GM18507 (cell line): ENCODE measurements at places on chromosomes 13 and 19.

- no peak for DNase-seq
Observed at GRCh38 chr13:30133554-30133912, 173.8 kb downstream of the KATNAL1 start.

GRCh38 chr19:45311621-45312020 lies 11.1 kb downstream of the CKM start:
- DNase-seq = no peak

DNA sequence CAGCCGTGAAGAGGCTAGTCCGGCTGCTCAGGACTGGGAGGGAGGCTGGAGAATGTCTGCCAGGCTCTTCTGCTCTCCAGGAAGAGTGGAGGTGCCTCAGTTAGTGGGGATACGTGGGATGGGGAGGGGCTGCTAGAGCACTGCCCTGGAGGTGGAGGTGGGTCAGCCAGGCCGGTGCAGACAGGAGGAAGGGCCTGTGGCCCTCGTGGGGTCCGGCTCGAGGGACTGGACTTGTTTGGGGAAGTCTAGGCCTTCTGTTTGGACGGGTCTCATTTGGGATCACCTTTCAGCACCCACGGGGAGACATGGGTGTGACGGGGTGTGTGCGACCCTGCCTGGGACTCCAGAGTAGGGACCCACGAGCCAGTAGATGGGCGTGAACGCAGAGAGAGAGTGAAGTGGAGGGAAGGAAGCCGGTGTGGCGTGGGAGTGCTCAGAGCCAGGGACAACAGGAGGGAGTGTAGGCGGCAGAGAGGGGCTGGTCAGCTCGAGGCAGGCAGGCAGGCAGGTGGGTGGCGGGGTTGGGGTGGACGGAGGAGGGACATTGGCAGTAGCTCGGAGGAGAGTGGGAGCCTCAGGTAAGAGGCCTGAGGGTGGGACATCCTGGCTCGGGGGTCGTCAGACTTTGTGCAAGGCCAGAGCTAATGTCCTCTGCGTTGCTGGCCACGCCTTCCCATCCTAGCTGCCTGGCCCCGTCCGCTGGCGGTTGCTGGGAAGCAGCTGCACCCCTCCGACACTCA lies 11.5 kb downstream of the EPN1 start:
- DNase-seq = no peak

- no peak for DNase-seq
Observed at GRCh38 chr19:38093587-38093986, 130.4 kb downstream of the DPF1 start.

- DNase-seq = no peak
Observed at GRCh38 chr19:47539747-47540311, 25.0 kb upstream of the NAPA start.

GRCh38 chr13:38566023-38566422 lies 120.9 kb upstream of the FREM2 start:
- no peak for DNase-seq

DNA sequence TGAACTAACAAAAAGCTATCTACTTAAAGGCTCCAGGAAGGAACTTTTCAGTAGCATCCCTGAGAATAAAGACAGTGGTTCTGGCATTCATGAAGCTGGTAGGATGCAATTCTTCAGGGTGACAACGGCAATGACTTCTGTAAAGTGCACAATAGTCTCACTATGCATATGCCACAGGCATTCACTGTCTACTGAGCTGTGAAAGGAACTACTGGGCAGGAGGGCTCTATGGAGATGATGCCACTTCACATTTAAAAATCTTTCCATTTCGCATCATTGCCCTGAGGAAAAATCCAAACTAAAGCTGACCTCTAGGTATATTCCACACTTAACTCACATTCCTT lies 2020.6 kb upstream of the PCDH20 start:
- DNase-seq = no peak

- no peak for DNase-seq
Observed at GRCh38 chr19:42330241-42330711, 4.8 kb downstream of the MEGF8 start.

DNA sequence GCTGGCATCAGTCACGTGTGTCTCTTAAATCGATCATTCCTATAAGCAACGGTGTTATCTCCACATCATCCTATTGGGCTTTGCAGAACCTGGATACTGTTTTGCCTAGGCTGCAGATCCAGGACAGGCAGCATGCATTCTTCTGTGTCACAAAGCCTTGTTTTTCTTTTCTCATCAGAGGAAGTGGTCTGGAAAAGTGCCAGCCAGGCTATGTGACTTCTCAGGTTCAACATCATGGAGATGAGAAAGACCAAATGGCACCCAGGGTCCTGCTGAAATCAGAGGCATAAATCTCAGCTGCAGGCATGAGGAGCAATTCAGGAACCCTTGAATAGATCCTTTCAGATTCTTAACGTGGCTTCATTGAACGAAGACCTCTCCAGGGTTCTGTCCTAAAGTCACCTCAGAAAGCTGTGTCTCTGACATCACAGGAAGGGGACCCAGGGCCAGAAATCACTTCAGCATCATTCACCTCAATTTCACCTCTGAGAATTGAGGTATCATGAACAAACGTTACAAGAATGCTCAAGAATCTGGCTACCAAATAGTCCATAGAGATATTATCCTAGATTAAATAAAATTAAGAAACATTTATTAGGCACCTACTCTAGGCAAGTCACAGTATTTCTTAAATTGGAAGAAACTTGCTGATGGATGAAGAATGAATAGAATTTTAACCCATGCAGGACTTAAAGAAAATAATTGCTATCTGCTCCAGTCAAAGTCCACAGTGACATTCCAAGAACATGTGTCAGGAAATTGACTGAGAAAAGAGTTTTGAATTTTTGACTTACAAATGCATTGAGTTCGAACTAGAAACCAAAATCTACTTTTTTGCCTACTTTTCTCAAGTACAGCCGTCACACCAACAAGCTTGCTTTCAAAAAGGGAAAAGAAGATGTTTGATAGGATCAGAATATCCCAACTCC lies 124.1 kb downstream of the COG6 start:
- no peak for DNase-seq

- no peak for DNase-seq
Observed at GRCh38 chr13:57627663-57628062, 3.9 kb upstream of the PCDH17 start.

GRCh38 chr19:23259961-23260360 lies 9.8 kb upstream of the ZNF724 start:
- DNase-seq = no peak

GRCh38 chr19:44677019-44677811 lies 5.9 kb downstream of the CEACAM19 start:
- DNase-seq = no peak

GRCh38 chr13:25186187-25186586 lies 14.1 kb upstream of the AMER2 start:
- DNase-seq = no peak

DNA sequence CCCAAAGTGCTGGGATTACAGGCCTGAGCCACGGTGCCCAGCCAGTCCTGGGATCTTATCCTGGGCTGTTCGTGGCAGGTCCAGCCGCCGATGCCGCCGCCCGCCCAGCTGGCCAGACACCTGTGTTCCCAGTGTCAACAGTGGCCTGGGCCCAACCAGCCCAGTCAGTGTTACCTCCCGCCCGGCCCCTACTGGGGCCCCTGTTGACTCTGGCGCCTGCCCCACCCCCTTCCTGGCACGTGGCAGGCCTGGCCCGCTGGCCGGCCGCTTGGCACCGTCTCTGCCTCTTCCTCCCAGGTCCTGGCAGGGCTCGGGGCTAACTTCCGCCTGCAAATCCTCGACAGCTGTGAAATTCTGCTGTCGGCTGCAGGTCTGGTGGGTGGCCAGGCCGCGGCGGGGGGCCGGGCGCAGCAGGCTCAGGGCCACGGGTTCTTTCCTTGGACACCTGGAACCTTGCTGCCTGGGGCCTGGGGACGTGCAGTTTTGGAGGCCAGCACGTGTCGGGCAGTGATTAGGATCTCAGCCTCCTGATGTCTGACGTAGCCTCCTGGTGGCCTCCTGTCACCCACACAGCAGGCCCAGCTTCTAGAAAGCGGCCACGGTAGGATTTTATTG lies 9.1 kb downstream of the ARID3A start:
- no peak for DNase-seq

GRCh38 chr19:42568006-42568405 lies 26.7 kb downstream of the CEACAM8 start:
- no peak for DNase-seq

DNA sequence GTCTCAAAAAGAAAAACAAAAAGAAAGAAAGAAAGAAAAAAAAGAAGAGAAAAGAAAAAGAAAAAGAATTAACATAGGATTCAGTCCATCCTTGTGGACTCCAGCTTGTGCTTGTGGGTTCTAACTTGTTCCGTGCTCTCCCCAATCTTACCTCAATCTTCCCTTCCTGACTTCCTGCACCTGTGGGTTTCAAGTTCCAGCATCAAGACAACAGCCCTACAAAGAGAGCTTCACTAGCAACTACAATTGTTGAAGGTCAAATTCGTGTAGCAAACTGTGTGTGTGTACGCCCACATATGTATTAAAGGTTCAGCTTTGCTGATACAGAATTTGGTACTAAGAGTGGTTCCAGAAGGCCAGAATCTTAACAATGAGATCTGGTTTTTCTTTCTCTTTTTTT lies 25.3 kb downstream of the FXYD5 start:
- DNase-seq = no peak
